ENCODE measurements at places on chromosomes 1 and 21.

GRCh38 chr1:156627313-156627880 is 8.2 kb downstream of the HAPLN2 start:
- DNase-seq = no peak

- DNase-seq = no peak
These were observed 23.7 kb downstream of the LRRC8B start for GRCh38 chr1:89548122-89548857.

GRCh38 chr1:210413951-210414350 is 85.2 kb downstream of the HHAT start:
- no peak for DNase-seq

DNA sequence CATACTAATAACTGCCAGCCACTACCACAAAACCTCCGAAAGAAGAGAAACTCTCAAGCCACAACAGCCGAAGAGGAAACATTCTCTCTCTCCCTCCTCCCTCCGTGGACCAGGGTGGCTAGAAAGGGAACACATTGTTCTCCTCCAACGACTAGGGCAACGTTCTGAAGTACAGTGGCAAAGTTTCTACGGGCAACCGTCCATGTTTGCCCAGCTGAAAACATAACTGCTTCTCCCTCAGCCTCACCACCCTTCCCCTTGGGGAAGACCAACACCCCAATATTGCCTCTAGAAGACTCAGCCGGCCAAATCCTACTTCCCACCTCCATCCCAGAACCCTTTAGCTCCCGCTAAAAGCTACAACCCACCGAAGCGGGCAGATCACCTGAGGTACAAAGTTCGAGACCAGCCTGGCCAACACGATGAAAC is 2.0 kb downstream of the GLUL start:
- no peak for DNase-seq

DNA sequence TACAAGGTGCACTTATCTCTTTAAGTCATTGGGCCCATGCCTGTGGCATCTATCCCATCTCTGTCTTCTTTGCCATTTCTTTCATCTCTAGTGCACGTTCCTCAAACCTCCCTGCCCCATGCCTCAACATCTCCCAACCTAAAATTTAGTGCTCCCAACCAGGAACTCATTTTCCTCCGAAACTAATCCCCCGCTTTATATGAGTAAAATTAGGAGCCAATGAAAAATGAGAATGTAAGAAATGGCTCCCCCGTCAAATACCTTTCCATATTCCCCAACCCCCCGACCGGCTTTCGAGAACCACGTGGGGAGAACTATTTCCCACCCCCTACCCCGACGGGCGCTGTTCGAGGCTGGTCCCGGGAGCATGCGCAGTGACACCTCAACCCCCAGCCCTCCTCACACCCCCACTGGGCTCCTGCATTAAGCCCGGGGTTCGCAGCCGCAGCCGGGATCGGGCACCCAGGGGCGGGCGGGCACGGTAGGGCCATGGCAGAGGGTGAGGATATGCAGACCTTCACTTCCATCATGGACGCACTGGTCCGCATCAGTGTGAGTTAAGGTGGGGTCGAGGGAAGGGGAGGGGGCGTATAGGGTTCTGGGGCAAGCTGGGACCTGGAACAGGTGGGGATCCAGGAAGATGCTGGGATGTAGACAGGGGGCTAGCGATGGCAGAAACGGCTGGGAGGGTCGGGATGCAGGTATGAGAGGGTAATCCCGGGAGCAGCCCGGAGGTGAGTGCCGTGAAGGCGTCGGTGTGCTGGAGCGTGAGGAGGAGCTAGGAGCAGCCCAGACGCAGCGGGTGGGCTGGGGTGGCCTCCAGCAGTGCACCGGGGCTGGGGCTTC is at the start of gene TRIM46:
TSS of gene TRIM46 (plus strand) at position 372 of the 846 bp plus-strand sequence. CDS start at position 490, 118 bp downstream.
- peak; percentile 46 for DNase-seq

- no peak for DNase-seq
These were observed 90.4 kb downstream of the SLC30A10 start for GRCh38 chr1:219837994-219838294.

GRCh38 chr1:85898861-85899260 is 190.6 kb upstream of the ZNHIT6 start:
- no peak for DNase-seq

- DNase-seq = no peak
These were observed 448.3 kb downstream of the MATN1 start for GRCh38 chr1:30274976-30275621.

- DNase-seq = no peak
These were observed 2.2 kb upstream of the KANK4 start for GRCh38 chr1:62321446-62321845.

DNA sequence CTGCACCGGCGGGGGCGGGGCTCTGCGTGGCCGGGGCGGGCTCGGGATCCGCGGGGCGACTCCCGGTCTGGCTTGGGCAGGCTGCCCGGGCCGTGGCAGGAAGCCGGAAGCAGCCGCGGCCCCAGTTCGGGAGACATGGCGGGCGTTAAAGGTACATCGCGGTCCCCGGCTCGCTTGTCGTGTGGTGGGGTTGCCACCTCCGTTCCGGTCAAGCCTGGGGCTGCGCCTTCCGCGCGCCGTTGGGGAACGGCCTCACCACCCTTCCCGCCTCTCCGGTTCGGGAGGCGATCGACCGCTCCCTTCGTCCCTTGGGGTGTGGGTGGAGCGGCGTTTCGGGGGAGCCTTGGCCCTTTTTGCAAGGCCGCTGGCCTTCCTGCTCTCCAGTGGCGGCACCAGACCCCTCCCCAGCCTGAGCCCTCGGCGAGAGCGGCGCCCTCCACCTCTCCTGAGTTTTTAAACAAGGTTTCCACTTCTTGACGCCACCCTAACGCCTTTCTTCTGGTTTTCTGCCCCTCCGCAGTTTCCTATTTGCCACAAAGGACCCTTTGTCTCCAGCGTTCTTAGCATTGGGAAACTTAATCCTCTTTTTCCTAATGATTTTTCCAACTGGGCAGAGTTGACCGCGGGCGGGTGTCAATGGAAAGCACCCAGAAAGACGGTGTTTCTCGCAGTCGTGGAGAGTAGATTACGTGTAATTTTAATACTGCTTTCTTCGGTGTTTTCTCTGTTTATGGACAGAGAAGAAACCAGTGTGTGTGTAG is at the start of the genes LEPR and LEPROT:
TSS of gene LEPR (plus strand) at position 79 of the 761 bp plus-strand sequence. CDS start 144,898 bp downstream, outside the sequence.
TSS of gene LEPROT (plus strand) at position 79 of the 761 bp plus-strand sequence. CDS start at position 136, 57 bp downstream.
- DNase-seq = no peak

DNA sequence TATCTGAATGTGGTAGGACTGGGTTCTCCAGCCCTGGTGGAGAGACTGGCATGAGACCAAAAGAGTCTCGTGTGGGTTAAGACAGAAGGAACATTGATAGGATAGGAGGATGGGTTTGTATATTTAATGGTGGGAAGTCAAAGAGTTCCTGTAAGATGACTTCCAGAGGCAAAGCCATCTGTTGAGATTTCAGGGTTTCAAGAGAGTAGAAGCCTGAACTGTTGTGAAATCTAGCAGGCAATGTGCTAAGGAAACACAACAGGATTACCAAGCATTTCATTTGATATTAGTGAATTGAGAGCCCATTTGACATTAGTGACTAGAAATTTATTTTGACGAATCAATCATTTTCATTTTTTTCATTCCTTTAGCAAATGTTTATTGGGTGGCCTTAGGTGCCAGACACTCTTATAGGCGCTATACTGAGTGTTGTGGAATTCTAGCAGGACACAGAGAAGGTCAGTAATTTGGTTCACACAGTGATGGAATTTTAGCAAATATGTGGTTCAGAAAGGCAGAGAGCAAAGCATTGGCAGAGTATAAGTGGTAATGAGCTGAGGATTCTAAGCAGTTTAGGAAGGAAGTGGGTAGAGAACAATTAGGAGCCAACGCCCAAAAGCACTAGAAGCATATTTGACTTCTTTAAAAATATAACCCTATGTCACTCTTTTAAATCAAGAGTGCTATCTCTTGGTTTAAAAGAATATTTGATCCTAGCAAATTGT is 149.3 kb downstream of the AK5 start:
- DNase-seq = no peak

- DNase-seq = no peak
These were observed 1086.3 kb upstream of the TMPRSS15 start for GRCh38 chr21:19489930-19490329.

- no peak for DNase-seq
These were observed 40.9 kb upstream of the RALGPS2 start for GRCh38 chr1:178684111-178684510.

- no peak for DNase-seq
These were observed 31.7 kb upstream of the GPR37L1 start for GRCh38 chr1:202090994-202091393.

DNA sequence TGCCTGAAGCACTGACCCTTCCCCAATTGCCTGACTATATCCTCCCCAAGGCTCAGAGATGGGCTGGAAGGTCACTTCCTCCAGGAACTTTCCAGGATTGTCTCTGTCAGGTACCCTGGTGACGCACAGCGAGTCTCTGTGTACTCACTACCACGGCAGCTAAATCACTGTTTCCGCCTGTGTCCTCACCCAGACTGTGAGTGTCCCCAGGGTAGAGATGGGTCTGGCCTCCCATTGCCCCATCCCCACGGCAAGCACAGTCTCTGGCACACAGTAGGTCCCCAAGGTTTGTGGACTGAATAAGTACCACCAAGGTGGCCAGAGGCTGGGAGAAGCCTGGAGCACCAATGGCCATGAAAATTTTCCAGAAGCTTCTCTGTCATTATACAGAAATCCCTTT is 93.8 kb upstream of the RUNX3 start:
- DNase-seq = no peak

- no peak for DNase-seq
These were observed 541 bp upstream of the CD58 start for GRCh38 chr1:116571215-116571919.

DNA sequence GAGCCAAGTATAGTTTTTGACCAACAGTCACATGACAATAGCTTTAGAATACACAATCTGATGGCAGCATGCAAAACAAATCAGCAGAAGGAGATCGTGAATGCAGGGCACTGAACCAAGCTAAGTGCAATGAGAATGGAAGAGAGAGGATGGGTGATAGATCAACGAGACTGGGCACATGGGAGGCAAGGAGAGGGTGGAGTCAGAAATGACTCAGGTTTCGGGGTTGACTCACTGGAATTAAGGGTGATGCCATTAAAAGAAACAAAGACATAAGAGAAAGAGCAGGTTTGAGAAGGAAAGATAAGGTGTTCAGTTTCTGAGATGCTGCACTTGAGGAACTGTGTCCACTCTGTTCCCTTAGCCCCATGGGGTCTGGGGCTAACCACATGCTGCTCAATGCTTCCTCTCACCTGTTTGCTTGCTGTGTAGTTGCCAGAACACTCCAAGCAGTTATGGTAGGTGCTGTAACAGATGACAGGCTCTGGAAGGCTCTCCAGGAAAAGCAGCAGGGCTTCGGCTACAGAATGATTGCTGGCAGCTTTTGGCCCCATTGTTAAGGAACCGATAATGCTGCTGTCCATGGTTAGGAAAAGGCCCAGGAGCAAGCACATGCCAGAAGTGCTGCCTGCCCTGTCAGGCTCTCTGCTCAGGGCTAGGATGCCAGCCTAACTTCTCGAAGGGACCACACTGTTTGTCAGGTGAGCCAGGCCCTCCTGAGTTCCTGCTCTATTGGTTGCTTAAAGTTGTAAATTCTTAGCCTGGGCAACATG is 6.1 kb upstream of the MTF1 start:
- no peak for DNase-seq

- no peak for DNase-seq
These were observed 9.1 kb downstream of the MMEL1 start for GRCh38 chr1:2623571-2624337.

GRCh38 chr1:168683871-168684270 is 45.1 kb downstream of the DPT start:
- no peak for DNase-seq

DNA sequence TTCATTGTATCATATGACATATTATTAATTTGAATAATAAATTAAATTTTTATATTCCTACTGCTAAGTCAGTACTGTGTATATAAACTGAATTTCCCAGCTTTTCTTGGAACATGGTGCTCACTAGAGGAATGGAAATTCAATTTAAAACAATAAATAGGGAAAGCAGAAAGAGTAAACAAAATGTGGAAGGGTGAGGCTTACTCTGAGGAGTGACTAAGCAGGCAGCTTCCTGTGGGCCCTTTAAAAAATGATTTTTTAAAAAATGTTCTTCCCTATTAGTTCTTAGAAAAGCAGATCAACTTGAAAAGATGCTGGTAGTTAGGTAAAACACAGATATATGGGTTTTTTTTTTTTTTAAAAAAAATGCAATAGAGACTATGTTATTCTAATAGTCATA is 49.5 kb upstream of the S1PR1 start:
- no peak for DNase-seq

- no peak for DNase-seq
These were observed 1320.1 kb upstream of the PRMT6 start for GRCh38 chr1:105736349-105736748.

DNA sequence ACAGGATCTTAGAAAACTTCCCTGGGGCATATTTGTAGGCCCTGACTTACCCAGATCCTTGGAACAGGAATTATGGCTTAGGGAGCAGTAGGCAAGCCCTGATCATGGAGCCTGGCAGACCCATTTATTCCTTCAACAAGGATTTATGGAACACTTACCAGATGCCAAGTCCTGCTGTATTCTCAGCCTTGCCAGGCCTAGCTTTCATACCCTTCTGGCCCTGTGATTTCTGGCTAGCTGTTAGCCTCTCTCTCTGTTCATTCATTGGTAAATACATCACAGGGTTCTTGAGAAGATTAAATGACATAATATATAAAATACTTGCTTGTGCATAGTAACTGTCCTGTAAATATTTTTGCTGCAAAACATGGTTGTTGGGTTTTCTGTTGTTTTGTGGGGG is 32.4 kb upstream of the SRP9 start:
- no peak for DNase-seq

- no peak for DNase-seq
These were observed 76.1 kb downstream of the OLFM3 start for GRCh38 chr1:101920577-101920976.

DNA sequence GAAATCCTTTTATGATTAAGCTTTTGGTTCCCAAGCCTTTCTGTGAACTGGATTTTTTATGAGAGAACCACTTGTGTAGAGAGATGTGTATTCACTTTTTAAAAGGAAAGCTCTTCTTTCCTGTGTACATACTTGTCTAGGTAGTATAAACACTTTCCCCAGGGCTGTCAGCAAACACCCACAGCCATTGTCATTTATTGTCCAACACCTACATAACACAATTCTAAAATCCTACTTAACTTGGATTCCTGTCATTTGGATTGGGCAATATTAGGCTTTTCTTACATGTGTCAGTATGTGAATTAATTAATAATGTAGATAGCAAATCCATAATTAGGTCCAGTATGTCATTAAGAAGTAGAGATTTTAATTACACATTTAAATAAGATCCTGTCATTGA is 12.3 kb downstream of the DDX20 start:
- DNase-seq = no peak

DNA sequence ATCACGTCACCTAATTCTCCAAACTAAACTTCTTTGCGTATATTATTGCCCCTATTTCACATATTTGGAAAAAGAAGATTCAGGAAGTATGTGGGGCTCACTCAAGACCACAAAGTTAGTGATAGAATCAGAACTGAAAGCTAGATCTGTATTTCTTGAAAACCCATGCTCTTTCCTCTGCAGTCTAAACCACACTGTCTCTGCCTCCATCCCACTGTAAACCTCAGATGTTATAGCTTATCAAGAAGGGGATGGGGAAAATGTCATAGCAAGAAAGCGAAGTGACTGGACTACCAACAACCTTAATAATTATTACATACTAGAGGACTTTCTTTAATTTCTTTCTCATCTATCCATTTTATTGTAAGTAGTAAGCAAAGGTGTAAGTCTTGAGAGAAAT is 257.7 kb upstream of the SGIP1 start:
- DNase-seq = no peak
